Mammary microvascular endothelial cell (primary cell): ENCODE measurements at places on chromosomes 13 and 19. TPM values are rescaled to one million over a fixed set of nuclear protein-coding genes. Genes with fewer than 3 reads are reported as not detected.

The ZNF208 gene
- total RNA-seq, result 0.07 and 0.25 TPM in 2 replicates

The CEACAM5 gene
- not detected in 2 replicates for total RNA-seq

The SHISA2 gene
- total RNA-seq, result 0.44 and 0.73 TPM in 2 replicates

The NUP58 gene
- total RNA-seq, result 39.3 and 43.4 TPM in 2 replicates

The PBX4 gene
- total RNA-seq, result not detected in 2 replicates

The ZNF575 gene
- total RNA-seq, result 0.07 and 0.15 TPM in 2 replicates

The C19orf85 gene
- not detected in 2 replicates for total RNA-seq

The FAM83E gene
- total RNA-seq, result 0.33 TPM in 1 of 2 replicates, not detected in the other
